GOT3 (cell line): ENCODE measurements at places on chromosomes 1 and 21.

GRCh38 chr1:201254625-201255478, 28.5 kb upstream of the PKP1 start:
- DNase-seq, result peak; percentile 70

GRCh38 chr1:85407746-85408377, 57.1 kb downstream of the DDAH1 start:
- DNase-seq, result no peak

DNA sequence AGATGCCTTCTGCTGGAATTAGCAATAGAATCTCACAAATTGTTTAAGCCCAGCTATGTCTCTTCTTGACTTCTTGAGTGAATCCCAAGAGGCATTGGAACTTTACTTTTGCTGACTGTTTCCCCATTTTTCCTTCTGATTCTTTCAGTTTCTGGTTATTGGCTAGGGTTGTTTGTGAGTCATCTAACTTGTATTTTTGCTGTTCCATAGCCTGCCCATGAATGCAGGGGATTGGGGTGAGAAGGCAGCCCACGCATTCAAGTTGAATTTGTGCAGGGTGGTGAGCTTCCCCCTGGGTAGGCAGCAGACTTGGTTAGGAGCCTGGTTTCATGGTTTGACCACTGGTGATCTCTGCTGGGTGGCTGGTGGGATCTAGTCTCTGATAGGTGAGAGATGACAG, 10.4 kb upstream of the KLF17 start:
- DNase-seq, result no peak

DNA sequence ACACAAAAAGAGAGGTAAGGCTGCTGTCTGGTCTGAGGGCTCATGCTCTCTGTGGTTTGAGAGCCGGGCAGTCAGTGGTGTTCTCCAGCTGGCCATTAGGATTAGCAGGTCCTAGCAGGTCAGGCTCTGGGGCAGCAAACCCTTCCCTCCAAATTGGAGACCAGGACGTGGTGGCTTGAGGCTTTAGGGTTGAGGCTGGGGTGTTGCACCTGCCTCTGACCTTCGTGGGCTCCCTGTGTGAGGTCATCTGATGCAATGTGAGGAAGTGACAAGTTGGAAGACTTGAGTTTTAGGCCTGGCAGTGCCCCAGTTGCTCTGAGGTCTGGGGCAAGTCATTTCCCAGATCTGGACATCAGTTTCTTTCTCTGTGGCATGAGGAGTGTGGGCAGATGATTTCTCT, 24.4 kb downstream of the SZRD1 start:
- no peak for DNase-seq

- DNase-seq, result peak; percentile 63
Observed at GRCh38 chr1:11059968-11060830, at the start of gene SRM. Gene SRM, minus strand, starts transcription at chr1:11060018. Its CDS starts 75 bp downstream, at chr1:11059943.

DNA sequence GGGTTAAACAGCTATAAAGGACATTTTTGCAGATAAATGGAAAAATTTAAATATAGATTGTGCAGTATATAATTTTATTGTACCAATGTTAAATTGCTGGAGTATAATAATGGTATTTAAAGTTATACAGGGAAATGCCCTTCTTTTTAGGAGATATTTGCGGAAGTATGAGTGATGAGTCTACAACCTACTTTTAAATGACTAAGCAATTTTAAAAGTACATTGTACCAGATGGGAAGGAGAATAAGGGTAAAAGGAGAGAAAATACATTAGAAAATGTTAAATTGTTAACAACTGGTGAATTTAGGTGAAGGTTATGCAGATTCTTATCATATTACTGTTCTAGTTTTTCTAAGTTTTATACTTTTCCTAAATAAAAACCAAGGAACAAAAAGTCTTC, 91.8 kb downstream of the ZZZ3 start:
- DNase-seq, result no peak

GRCh38 chr1:8681911-8682310, 135.5 kb downstream of the RERE start:
- DNase-seq, result no peak

- DNase-seq, result no peak
Observed at GRCh38 chr1:61397935-61398334, 315.6 kb downstream of the NFIA start.

DNA sequence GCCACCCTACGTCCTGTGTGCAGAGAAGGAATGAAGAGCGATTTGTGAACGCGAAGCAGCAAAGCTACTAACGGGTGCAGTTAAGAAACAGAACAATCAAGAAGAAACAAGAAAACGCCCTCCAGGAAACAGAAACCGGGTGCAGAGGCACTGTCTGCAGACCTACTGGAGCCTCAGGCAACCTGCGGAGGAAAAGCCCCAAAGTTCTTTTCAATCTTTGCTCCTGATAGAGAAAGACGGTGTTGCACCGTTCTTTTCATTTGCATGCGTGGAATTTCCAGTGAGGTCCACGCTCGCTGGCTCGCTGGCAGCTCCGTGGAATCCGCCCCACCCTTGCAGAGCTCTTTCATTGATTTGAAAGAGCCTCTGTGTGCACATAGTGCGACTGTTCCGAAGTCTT, 37.0 kb upstream of the PDE9A start:
- no peak for DNase-seq

- DNase-seq, result no peak
Observed at GRCh38 chr1:36400514-36400824, 2.8 kb upstream of the LSM10 start.

DNA sequence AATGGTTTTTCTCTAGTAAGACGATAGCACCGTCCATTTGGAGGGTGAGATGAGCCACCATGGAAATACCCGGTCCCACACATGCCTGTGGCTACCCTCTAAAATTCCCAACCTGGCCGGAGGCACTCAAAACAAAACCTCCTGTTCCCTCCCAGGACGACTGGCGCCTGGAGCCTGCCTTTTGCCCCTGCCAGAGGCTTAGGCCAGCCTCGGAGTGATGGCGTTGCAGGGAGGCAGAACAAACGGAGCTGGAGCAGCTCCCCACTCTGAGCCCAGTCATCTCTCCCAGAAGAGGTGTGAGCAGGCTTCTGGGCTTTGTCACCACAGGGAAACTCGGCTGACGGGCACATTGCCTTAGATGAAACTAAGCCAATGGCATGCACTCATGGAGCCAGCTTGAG, 213.7 kb upstream of the HOOK1 start:
- no peak for DNase-seq

GRCh38 chr1:92804721-92805201, 19.9 kb upstream of the EVI5 start:
- DNase-seq, result no peak

DNA sequence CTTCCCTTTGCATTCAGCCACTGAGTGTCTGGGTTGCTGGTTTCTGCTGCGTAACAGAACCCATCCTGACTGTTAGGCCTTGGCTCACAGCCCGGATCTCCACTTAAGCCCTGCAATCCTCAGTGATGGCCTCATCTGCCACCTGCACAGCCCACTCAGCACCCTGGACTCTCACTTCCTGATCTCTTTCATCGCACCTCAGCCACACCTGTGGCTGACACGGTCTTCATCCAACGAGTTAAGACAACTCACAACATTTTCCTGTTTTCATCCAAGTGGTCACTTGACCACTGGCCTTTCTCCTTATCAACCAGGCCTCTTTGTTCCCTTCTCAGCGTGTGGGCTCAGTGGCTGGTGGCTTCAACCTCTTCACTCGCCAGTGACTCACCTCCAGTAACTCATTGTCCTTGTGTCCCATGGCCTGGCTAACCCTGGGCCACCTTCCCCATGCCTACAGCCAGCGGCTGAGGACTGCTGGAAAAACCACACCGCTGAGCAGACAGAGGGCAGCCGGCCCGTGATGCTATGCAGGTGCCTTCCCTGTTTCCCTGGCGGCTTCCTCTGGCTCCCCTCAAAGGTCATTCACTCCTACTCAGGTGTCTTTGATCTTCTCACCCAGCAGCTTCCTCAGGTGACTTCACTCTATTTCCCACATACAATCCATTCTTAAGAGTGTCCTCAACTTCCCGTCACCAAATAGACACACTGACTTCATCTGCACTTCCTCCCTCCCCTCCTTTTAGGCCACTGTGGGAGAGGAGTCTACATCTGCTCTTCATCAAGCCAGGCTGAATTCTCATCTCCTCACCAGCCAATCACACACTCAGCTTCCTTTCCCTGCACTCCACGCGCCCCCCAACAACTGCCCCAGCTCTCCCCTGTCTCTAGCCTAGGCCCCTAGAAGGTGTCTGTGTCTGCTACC, 19.9 kb upstream of the EDN2 start:
- DNase-seq, result no peak

DNA sequence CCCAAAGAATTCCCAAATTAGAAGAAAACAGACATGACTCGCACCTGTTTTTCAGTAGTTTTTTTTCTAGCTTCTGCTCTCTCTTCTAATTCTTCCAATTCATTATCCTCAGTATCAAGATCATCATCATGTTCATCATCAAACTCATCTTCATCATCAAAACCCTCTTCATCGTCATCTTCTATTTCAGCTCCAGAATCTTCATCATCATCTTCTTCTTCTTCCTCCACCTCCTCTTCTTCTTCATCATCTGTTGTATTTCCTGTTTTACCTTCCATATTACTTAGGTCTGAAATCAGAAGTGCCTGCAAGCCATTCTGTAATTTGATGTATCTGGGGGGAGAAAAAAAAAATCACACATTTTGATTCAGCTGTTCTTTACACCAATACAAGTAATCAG, 38.3 kb downstream of the NRDC start:
- DNase-seq, result no peak

- no peak for DNase-seq
Observed at GRCh38 chr1:169618367-169618766, 11.6 kb downstream of the SELP start.

DNA sequence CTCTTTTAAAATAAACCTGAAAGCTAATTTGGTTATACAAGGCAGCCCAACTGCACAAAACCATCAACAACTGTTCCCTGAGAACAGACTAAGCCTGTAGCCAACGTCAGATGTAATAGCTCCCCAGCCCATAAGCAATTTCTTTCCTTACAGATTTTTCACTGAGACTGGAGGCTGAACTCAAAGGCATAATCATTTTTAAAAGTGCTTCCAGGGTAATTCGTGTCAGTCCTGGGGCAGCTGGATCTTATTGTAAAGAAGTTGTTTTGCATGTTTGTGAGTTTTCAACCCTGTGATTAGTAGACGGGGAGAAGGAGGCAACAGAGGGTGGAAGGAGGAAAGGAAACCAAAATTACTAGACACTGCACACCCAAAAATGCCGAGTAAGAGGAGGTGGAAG, 3.2 kb downstream of the DPT start:
- DNase-seq, result no peak

DNA sequence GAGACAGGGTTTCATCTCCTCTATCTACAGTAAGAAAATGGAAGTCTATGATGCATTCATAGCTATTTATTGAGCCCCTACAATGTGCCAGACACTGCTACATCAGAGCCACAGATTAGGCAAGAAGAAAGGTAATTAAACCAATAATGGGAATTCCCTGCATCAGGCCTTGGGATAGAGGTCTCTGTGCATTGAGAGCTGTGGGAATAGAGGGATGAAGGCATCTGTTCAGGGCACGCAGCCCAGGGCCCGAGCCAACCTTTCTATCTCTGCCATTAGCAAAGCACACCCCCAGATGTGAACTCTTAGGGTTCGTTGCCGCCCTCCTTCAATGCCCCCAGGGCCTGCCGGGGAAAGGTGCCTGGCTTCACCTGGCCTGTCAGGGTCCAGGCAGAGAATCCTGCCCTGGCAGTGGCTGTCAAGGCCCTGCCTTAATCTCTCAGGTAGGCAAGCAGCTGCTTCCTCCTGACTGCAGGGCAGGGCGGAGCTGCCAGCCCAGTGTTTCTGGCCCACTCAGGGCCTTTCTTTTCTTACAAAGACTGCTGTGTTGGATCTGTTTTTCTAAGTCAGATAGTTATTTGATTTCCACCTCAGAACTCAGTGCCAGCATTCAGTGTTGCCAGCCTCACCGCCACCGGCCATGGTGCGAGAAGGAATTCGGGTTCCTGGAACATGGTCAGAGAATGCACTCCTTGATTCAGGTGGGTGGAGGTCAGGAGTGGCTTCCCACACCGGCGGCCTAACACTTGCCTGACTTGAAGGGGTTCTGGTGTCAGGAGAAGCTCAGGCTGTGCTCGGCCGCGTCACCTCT, 76.1 kb downstream of the PGM1 start:
- no peak for DNase-seq

- DNase-seq, result no peak
Observed at GRCh38 chr1:57799490-57800115, 375.7 kb upstream of the DAB1 start.

- DNase-seq, result no peak
Observed at GRCh38 chr1:207851696-207852095, 59.2 kb downstream of the CD34 start.

- no peak for DNase-seq
Observed at GRCh38 chr21:43317254-43317748, 109.6 kb downstream of the SIK1 start.

DNA sequence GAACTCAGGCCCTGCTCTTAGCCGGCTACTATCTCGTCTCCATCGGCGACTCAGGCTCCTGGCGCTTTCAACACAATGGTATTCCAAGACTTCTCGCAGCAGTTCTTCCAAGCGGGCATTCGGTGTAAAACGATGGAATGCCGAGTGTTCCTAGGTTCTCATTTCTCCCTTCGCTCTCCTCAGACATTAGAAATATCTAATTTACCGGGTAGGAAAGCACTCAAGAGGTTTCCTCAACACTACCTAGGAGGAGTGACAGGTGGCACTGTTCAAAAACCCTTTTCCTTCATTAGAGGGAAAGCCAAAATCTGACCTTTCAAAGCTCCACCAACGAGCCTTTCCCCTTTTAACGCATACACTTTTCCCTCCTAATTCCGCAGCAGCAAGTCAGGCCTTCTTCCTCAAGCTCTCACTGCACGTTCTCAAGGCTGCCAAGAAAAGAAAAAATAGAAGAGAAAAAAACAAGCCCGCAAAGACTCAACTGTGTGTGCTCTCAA, 601 bp downstream of the UBE2G2 start:
- no peak for DNase-seq

GRCh38 chr1:114559356-114559755, 22.1 kb downstream of the BCAS2 start:
- no peak for DNase-seq

DNA sequence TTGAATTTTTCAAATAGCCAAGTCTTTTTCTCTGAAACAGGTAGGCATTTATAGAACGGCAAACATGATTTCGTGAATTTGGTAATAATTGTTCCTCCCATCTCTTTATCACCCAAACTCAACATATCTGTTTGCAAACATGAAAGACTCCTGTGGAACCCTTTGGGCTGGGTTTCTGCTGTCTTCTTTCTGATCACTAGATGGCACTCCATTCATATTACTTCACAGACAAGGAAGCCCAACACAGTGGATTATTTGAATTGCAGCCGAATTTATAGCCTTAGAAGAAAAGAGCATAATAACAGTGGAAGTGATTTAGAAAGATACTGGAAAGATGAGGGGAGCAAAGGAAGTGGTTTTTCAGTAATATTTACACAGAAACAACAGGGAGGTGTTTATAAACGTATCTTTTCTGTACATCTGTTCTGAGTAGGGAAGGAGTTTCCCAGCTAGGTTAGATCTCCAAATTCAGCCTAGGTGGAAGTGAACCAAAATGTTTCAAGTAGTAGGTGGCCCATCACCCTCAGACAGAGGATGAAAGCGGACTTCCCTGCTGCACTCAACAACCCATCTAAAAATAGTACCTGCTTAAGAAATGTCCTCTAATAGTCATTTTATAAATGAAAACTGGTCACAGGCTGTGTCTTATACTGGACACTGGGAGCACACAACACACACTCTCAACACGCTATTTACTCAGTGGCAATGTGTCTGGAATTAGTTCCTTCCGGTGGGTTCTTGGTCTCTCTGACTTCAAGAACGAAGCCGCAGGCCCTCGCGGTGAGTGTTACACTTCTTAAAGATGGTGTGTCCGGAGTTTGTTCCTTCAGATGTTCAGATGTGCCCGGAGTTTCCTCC, 67.6 kb downstream of the MAP3K21 start:
- no peak for DNase-seq
